Esophagus muscularis mucosa (tissue), 4 donors: ENCODE measurements at places on chromosomes 12 and 14. TPM values are rescaled to one million over a fixed set of nuclear protein-coding genes. Genes with fewer than 3 reads are reported as not detected.

DNA sequence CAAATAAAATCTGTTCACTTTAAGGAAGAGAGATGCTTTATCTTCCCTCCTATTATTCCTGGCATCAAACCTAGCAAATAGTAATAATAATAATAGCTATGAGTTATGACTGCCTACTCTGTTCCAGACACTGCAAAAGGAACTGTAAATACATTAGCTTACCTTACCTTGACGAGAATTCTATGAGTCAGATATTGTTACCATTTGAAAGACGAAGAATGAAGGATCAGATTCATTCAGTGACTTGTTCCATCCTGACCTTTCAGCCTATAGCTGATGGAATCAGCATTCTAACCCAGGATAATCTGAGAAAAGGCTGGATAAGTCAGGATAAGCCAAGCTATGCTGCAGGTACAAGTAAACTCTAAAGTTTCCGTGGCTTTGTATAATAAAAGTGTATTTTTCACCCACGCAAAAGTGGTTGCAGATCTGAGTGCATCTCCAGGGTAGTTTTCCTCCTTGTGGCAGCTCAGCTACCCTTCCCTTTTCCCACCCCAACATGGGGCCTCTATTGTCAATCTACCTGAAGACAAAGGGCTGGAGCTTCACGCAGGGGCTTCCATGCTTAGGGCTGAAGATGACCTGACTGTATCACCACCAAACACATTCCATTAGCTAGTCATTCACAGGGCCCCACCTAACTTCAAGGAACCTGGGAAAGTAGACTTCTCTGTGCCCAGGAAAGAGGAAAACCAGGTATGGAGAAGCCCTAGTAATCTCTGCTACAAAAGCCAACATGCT, 57.2 kb upstream of the CCND2 start:
- no peaks in the 10 kb centered on the region for H3K27me3 ChIP-seq
- no peak overlapping the region for H3K4me3 ChIP-seq
- H3K27ac ChIP-seq, result no peak overlapping the region
- peak; percentile 14 for DNase-seq
- H3K36me3 ChIP-seq, result no peaks in the 10 kb centered on the region
- H3K4me1 ChIP-seq, result no peaks in the 10 kb centered on the region

- no peaks in the 10 kb centered on the region for H3K36me3 ChIP-seq
- H3K27me3 ChIP-seq, result no peaks in the 10 kb centered on the region
- H3K4me3 ChIP-seq, result no peak overlapping the region
- no peak overlapping the region for H3K27ac ChIP-seq
Measured at GRCh38 chr12:130286041-130286440, 51.6 kb upstream of the PIWIL1 start.

DNA sequence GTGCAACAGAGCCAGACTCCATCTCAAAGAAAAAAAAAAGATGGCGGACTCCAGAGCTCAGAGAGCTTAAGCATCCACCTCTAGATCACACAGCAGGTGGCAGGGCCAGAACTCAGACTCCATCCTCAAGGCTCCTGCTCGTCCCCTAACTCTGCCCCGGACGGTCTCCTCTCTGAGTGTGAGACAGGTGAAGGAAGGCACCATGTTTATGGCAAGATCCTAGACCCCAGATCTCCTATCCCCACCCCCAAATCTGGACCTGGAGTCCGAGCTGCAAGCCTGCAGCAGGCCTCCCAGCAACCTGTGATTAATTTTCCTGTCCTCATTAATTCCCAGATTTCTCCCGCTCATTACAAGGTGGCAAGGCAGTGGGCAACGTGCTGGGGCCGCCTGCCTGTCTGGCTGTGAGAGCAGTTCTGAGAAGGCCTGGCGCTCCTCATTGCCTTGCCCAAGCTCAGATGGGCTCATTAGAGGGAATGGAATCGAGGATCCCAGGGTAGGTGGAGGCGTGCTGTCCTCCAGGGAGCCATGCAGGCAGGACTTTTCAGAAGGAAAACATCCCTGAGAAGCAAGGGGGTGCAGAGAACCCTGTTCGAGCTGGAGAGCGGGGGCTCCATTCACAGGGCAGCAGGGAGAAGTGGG, 296.6 kb upstream of the RTL1 start:
- DNase-seq, result peak; percentile 80
- H3K4me1 ChIP-seq, result peaks cover 9% of the 10 kb centered on the region
- H3K36me3 ChIP-seq, result no peaks in the 10 kb centered on the region
- no peaks in the 10 kb centered on the region for H3K27me3 ChIP-seq

- DNase-seq, result no peak
- H3K27me3 ChIP-seq, result no peaks in the 10 kb centered on the region
- no peak overlapping the region for H3K27ac ChIP-seq
Measured at GRCh38 chr14:98682726-98683125, 589.3 kb downstream of the BCL11B start.

GRCh38 chr12:114903083-114903691, 219.2 kb upstream of the TBX3 start:
- no peaks in the 10 kb centered on the region for H3K4me1 ChIP-seq
- DNase-seq, result no peak
- peaks cover 8% of the 10 kb centered on the region for H3K27me3 ChIP-seq
- no peaks in the 10 kb centered on the region for H3K36me3 ChIP-seq

FLRT2 gene
- 10.9 TPM for total RNA-seq
